ENCODE measurements at places on chromosomes 1 and 21.
A peak's percentile ranks its signal among the peaks of the same experiment; 100 is the strongest.

DNA sequence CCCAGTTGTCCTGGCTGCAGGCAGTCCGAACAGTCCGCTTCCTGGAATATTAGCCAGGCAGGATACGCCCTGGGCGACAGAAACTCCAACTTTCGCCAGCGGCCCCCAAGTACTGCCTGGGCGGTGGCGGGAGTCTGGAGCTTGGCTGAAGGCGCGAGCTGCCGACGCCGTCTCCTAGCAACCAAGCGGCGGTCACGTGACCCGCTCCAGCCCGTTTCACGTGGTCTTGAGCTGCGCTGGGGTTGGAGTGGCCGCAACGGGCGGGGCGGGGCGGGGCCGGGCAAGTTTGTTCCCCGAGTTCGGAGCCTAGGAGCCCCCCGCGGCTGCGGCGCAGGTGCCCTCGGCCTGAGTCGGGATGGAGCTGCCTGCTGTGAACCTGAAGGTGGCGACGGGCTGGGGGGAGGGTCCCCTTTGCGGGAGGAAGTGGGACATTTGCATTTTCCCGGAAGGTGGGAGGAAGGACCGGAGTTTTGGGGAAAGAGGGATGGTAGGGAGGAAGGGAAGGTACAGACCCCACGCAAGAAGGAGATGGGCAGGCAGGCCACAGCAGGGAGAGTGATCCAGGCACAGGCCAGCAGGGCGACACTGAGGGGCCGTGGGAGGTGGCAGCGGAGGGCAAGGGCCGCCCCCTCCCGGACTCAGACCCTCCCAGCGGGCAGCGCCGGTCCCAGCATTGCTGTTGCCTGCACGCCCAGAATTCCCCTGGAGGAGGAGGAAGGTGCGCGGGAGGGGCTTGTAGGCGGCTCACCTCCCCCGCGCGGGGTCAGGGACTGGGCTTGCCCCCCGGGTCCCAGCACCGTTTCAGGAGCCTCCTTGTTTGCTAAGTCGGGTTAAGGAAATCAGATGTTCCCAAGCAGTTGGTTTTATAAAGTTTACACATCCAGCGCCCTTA lies at the start of gene AGTRAP:
TSS of gene AGTRAP (plus strand) at position 283 of the 892 bp plus-strand sequence. CDS start at position 356, 73 bp downstream.
- peak; percentile 91 for DNase-seq

- no peak for DNase-seq
These were observed 68.5 kb upstream of the CACYBP start for GRCh38 chr1:174931214-174931613.

GRCh38 chr1:58094221-58094620 lies 452.3 kb downstream of the OMA1 start:
- no peak for DNase-seq

DNA sequence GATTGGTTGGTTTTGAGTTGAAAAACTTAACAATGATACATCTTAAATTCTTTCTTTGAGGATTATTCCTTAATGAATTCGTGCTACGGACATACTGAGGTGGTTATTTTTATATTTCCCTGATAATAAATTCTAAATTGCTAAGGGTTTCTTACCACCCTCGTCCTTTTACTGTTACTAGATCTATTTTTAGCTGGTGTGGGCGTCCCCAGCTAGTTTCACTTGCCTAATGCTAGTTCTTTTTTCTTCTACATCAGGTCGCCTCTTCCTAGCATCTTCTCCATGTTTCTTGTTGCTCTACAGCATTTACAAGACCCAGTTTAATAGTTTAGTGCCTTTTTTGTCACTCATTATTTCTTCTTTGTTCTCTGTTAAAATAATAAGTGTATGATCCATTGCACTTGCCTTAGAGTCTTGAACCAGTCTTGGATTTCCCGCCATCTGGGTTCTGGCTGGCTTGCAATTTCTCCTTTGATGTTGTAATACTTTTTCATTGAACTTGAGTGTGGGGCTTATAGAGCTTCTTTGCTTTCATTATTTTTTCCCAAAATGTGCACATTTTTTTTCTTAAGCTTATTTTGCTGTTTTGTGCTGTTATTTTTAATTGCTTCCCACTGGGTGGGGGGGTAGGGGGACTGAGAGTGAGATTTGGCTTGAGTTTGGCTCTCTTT lies 677 bp upstream of the HSD11B1 start:
- DNase-seq = no peak

- no peak for DNase-seq
These were observed 35.2 kb upstream of the EXOSC10 start for GRCh38 chr1:11134898-11135266.

DNA sequence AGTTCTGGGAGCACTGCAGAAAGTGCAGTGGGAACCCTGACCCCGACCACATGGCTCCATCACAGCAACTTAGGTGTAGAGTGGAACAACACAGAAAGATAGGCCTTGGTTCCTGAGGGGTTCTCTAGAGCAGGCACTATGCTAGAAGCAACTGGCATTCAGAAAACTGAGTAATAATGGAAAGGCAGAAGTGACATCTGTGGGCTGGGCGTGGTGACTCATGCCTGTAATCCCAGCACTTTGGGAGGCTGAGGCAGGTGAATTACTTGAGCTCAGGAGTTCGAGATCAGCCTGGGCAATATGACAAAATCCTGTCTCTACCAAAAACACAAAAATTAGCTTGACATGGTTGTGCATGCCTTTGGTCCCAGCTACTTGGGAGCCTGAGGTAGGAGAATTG lies 5.3 kb downstream of the MRPS15 start:
- DNase-seq = no peak

DNA sequence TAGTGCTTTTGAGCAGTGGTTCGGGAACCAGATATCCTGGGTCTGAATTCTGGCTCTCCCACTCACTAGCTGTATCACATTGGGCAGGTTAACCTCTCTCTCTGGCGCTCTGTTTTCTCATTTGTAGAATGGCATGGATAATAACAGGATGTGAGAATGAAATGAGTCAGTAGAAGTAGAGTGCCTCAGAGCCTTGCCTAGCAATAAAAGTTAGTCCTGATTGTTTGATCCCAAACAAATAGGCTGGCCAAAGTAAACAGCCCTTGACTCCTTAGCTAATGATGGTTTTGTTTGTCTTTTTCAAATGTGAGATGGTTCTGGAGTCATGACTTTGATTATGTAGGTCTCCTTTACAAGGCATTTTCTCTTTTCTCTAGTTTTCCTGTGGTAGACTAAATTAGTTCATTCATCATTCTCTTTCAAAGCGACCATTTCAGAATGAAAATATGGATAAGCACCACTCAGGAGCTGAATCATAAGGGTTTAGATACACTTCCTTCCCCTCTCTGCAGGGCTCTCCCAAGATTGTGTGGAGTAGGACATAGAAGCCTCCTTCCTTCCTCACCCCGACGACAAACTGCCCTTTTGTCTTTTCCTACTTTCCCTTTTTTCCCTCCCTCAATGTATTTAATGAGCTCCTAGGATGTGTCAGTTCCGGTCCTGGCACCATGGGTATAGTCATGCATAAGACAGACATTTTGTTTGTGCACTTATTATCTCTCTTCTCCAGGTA lies 23.1 kb downstream of the KIAA0040 start:
- no peak for DNase-seq

- peak; percentile 80 for DNase-seq
These were observed 104.9 kb downstream of the EPHB2 start for GRCh38 chr1:22815421-22816066.

DNA sequence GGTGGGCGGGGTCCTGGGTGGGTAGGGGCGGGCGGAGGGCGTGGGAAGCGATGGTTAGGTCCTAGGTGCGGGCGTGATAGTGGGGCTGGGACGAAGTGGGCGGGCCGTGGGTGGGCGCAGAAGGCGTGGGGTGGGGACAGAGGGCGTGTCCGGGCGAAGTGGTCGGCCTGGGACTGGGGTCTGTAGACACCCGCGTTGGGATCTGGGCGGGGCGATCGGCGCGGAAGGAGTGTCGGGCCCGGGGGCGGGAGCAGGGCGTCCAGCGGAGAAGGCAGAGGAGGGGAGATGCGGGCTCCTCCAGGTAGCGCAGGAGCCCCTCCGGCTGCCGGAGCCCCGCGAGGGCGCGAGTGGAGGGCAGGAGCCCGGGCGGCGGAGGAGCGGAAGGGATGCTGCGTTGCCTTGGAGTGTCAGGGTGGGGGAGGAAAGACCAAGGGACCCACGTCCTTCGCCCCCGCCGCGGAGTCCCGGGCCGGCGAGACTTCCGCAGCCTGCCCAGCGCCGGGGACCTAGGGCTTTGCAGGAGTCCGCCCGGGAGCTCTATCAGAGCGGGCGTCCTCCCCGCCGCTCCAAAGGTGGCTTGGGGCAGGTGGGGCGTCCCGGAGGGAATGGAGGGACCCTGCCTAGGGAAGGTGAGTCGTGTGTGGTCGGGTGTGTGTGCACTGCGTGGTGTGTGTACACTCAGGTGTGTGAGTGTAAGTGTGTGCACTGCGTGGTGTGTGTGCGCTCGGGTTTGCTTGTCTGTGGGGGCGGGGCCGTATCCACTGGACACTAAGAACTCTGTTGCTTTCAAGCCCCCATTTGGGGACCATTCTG lies 27.0 kb upstream of the PRSS38 start:
- DNase-seq = no peak

DNA sequence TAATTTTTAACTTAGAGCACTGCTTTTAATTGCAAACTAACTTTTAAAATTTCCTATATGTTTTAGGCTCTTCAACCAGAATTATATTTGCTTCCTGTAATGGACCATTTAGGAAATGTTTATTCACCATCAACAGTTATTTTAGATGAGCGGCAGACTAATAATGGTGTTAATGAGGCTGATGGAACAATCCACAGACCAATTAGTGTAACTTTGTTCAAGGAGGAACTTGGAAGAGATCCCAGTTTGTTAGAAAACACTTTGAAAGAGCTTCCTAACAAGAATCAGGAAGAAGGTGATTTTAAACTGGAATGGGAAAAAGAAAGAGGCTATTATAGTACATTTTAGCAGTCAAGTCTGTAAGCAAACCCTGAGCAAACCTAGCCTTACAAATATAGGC lies 19.4 kb upstream of the GNG5 start:
- DNase-seq = peak; percentile 9

- DNase-seq = no peak
These were observed 1.6 kb downstream of the CD53 start for GRCh38 chr1:110874324-110875215.

DNA sequence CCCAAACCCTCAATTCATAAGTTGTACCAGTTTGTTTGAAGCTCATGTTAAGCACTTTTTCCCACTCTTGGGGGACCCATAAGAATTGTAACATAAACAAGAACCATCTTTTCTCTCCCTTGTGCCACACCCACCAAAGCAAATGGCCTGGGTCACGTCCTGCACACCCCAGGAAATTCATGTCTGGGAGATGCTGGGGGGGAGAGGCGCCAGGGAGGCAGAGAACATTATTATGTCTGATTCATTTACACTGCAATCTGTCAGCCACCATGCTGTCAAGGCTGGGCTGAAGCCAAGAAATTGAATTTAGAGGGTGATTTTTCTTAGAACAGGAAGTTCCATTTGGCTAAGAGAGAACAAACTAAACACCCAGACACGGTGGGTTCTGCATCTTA lies 37.2 kb upstream of the IPO9 start:
- peak; percentile 33 for DNase-seq

GRCh38 chr1:235299169-235299858 lies 28.7 kb downstream of the ARID4B start:
- no peak for DNase-seq

GRCh38 chr1:161033751-161034150 lies 5.0 kb downstream of the TSTD1 start:
- DNase-seq = no peak
